ENCODE measurements at places on chromosomes 6 and 20.

- DNase-seq, result no peak
These were observed 181.6 kb downstream of the JARID2 start for GRCh38 chr6:15427331-15428070.

DNA sequence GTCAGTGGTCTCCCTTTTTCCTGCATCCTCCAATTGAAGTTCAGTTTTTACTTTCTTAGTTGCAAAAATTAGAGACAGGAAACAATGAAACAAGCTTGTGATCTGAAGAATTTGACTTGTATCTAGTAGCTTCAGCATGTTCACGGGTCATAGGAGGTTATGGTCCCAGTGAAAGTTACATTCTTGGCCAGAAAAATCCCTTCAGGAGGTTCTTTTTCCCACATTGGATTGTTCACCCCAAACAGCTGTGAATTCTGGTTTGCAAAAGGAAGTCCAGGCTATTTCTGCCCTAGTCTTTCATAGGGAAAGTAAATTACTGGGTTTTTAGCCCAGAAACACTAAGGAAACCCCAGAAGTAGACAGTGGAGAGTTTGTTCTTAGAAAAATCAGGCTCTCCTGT is 8.1 kb downstream of the ANKS1A start:
- no peak for DNase-seq

- DNase-seq, result peak; percentile 44
These were observed 64.3 kb downstream of the MRPL14 start for GRCh38 chr6:44062771-44063560.

GRCh38 chr20:43458422-43458924 is 777 bp downstream of the SRSF6 start:
- DNase-seq, result peak; percentile 16

DNA sequence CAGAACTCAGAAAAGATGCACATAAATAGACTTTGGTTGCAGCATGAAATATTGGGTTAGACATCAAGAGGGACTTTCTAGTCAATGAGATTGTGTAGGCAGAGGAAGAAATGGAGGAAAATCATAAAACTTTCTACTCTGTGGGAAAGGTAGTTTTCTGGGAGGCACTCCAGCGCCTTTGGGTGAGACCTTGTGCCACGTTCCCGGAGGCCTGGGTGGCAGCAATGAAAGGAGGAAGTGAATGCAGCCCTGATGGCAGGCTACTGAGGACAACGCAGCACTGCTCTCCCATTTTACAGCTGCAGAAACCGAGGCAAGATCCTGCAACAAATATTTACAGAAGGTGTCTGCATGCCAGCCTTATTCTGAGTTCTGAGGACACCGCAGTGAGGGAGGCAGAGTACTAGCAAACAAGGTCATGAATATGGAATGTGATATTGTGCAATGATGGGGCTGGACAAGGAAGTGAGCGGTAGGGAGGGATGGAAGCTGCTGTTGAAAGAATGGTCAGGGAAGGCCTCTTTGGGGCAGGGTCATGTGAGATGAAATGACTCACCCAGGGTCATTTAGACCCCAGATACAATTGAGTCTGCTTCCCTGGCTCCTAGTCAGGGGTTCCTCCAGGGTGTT is 159.1 kb downstream of the TFAP2C start:
- no peak for DNase-seq

- DNase-seq, result peak; percentile 84
These were observed 9.5 kb upstream of the HLA-DOA start for GRCh38 chr6:33018904-33019303.

DNA sequence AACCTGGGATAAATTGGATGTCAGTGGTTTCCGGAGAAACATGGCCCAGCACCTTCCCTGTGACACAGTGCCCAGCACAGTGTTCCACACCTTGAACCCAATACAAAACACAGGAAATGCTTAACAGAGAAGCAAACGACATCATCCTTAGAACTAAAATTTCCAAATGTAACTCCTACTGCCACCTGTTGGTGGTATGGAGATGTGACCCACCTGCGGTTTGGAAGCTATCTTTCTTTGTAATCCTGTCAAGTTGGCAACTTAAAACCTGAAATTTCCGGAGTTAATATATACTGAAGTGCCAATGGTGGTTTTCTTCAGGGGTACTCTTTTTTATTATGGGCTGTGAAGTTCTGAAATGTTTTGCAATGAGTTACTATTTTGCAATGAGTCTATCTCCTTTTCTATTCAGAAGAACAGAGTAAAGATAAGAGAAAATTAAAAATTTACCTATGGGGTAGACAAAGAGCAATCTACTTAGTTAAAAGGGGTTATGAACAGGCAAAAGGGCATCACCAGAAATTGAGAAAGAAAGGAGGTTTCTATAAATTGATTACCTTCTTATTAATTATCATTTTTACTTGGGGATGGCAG is 658.8 kb downstream of the PTPRT start:
- peak; percentile 5 for DNase-seq

DNA sequence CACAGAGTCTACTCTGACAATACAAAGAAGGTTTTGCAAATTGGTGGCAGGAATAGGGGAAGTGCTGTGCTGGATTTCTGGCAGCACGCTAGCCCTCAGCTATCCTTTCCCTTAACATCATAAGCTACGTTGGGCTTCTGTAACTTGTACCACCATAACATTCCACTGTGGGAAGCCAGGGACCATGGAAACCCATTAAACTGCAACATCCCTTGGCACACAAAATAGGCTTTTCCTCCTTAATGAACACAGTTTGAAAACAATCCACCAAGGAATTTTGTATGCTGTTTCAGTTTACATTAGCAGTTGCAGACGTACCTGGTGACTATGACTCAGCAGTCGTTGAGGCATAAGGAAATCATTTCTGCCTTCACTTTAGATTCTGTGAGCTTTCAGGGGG is 203.9 kb upstream of the RAB32 start:
- no peak for DNase-seq

Data from HL-60 (cell line).